ENCODE measurements at places on chromosomes 2 and 18.

- peak; percentile 5 for DNase-seq
Measured at GRCh38 chr2:84022810-84023431, 436.2 kb downstream of the SUCLG1 start.

- DNase-seq = no peak
Measured at GRCh38 chr2:226487573-226487972, 312.0 kb downstream of the IRS1 start.

DNA sequence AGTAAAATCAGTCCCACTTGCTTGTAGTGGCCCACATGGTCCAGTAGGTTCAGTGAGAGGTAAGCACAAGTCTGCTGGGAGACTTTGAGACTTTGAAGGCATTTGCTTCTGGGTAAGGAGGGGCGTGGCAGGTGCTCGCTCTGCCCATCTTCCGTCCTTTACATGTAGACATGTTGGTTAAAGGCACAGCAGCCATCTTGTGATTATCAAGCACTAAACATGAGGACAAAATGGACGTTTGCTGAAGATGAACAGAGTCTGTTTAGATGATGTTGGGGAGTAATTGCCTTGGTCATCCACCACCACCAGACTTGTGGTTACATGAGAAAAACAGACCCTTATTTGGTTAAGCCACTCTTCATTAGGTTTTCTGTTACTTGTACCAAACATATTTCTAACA lies 252.8 kb upstream of the PARD3B start:
- no peak for DNase-seq

DNA sequence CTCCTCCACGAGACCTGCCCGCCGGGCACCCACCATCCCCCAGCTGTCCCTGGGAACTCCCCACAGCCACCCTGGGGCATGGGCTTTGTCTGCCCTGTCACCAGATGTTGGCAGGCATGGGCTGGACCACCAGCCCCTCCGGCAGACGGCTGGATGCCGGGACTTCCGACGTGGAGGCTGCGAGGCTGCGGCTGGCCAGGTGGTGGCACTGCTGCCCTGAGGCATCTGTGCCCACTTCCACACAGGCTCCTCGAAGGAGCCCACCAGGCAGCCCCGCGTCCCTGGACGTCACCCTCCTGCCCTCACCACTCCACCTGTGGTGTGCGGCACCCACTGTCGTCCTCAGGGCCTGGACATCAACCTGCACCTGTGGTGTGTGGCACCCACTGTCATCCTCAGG lies 319.9 kb upstream of the SALL3 start:
- DNase-seq = peak; percentile 18

DNA sequence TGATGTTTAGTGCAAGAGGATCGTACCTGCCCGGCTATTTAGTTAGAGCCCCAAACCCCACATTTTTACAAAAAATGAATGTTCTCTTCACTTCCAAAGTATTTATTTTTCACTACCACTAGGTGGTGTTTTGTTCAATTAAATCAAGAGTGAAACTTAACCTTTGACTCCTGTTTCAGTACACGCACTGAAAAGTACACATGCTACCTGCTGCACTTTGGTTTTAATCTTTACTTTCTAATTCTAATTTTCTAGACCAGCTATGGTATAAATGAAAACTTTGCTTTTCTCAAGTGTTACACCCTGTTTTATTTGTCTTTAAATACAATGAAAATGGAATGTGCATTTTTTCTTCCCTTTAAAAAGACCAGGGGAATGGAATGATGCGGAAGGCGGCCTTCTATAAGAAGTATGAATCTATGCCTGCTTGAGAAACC lies 31.4 kb upstream of the CHN1 start:
- no peak for DNase-seq

DNA sequence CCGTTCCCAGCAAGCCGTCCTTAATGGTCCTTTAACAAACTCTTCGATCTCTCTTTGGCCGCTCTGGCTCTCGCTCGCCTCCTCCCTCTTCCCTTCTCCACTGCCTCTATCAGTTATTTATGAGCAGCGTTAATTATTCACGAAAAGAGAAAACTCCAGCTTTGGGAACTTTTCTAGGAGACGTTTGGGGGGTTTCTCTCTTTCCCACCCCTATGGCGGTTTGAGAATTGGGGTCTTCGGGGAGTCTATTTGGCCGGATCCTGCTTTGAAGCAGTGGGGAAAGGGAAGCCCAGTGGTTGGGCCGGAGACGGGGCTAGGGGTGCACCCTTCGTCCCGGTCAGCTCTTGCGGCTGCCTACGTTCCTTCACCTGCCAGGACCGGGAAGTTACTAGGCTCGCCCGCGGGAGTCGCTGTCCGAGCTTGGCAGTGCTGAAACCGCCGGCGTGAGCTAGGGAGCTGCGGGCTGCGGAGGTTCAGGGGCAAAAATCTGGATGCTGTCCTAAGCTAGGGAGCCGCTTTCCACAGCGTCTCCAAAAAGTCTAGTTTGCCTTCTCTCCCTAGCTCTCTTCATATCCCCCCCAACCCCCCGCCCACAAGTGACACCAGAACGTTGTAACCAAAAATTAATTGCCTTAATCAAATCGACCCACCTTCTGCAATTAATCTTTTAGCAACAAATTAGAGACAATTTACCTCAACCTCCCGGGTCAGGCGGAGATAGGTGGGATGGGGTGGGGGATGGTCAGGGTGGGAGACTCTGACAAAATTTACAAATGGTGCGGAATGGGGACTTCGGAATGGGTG lies 8.9 kb upstream of the SKOR2 start:
- peak; percentile 36 for DNase-seq

GRCh38 chr2:149156971-149157740 lies 118.7 kb downstream of the LYPD6B start:
- no peak for DNase-seq

- DNase-seq = no peak
Measured at GRCh38 chr2:191803007-191803406, 43.9 kb downstream of the CAVIN2 start.

DNA sequence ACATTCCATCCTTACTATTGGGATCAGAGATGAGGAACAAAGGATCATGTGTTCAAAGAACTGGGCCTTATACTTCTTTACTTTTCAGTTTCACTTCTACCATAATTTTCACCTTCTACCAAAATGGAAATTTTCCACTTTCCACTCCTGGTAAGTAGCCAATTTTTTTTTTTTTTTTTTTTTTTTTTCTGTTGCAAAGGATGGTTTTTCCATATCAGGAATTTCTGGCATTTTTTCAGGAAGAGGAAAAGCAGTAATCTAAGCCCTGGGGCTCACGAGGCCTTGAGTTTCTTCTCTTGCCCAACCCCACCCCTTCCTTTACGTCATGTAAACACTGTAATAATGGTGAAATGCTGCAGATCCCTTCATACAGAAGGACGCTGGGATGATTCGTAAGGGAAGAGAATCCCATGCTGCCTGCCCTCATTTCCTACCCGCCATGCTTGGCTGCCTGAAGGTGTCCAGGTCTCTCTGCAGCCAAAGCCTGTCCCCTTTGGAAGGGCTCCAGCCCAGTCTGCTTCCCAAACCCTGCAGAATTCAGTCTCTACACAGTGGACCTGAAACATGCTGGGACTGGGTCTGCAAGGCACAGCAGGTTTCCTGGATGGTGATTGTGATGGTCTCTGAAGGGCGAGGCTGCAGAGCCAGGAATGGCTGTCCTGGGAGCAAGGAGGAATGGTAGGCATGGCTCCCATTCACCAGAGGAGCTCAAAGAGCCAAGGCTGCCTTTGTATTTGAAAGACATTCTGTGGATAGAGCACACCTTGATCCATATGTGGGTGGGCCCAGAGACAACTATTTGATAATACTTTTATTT lies 57.0 kb downstream of the EFR3B start:
- no peak for DNase-seq

DNA sequence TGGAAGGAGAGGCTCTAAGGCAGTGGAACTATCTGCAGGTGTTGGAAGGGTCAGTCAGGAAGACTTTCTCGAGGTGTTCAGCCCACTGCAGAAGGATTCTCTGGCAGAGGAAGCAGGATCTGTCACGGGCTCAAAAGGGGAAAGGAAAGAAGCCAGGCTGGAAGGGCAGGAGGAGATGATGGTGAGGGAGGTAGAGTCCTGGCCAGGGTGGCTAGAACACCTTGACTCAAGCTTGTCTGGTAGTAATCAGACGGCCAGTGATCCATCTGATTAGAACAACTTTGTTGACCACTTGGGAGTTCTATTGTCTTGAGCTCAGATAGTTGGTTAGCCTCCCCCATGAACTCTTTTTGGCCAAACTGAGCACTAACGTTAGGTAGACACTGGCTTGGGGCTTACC lies 9.7 kb upstream of the ATOH8 start:
- no peak for DNase-seq

- DNase-seq = no peak
Measured at GRCh38 chr2:8796315-8796848, 41.0 kb downstream of the KIDINS220 start.

- DNase-seq = peak; percentile 60
Measured at GRCh38 chr18:62716619-62717168, 1.4 kb downstream of the PHLPP1 start.

- DNase-seq = no peak
Measured at GRCh38 chr2:231429152-231429551, 33.6 kb downstream of the B3GNT7 start.

GRCh38 chr18:34697891-34698290 lies 12.2 kb upstream of the DTNA start:
- no peak for DNase-seq

GRCh38 chr2:197369933-197370320 lies 59.3 kb upstream of the ANKRD44 start:
- no peak for DNase-seq

GRCh38 chr2:109352898-109353689 lies 224.1 kb downstream of the SH3RF3 start:
- no peak for DNase-seq

GRCh38 chr2:125037135-125037653 lies 1012.1 kb downstream of the CNTNAP5 start:
- DNase-seq = no peak

- no peak for DNase-seq
Measured at GRCh38 chr2:180062178-180062577, 55.1 kb upstream of the CWC22 start.

- DNase-seq = peak; percentile 10
Measured at GRCh38 chr2:29130295-29130694, 15.1 kb downstream of the CLIP4 start.

GRCh38 chr18:35478520-35479435 lies 19.0 kb downstream of the INO80C start:
- DNase-seq = peak; percentile 48

GRCh38 chr2:127386246-127386645 lies 1.5 kb downstream of the MAP3K2 start:
- no peak for DNase-seq

DNA sequence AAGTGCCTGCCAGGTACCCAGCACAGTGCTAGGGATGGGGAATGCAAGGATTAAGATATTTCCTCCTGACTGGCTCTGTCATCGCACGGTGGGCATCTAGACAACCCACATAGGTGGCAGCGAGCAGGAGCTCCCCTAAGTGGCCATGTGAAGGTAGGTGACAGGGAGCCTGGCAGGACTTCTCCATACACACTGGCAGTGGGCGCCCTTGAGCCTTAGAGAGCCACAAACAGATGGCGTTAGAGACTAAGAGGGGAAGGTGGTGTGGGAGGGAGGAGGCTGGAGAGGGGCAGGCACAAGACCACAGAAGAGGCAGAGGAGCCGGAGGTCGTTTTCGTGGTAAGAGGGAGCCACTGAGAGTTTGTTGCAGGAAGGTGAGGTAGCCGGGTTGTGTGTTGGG lies 15.2 kb downstream of the PRELID3A start:
- DNase-seq = no peak
